ENCODE measurements at places on chromosomes 6 and 20.
A peak's percentile ranks its signal among the peaks of the same experiment; 100 is the strongest.

DNA sequence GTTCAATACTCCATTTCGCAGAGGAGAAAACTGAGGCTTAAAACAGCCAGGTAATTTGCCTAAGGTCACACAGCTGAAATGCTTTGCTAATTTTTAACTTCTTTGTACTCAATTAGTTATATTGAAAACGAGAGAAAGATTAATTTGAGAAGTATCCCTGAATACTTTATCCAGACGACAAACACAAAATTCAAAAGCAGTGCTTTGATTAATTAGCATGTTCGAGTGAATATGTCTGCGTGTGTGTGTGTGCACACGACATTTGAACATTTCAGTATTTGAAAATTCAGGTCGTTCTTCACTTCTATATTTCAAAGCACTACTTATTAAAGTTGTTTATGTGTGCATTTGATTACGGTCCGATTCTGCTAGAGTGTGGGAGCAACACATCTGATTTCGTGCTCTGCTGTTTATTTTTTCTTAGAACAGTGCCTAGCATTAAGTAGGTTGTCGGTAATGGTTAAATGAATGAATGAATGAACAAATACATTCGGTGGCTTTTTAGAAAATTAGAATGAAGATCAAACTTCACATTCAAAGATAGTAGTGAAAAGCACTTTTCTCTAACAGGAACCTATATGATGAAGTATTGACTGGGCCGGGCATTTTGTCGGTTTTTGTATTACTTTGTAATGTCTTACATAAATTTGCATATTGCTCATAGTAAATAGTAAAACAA lies 36.9 kb upstream of the SYNCRIP start:
- DNase-seq = no peak

DNA sequence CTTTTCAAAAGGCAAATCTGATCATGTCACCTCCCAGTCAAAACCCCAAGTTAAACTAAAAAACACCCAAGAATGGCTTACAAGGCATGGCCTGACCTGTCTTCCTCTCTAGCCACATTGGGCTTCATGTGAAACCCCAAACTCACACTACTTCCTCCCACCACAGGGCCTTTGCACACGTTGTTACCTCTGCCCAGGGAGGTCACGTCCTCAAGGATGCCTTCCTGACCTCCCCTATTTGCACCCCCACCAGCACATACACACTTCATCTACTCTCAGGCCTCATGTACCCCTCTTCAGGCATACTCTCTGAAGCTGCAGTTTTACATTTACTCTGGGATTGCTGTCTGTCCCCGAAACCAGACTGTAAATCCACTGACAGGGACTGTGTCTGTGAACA lies 6.1 kb downstream of the EZR start:
- DNase-seq = no peak

DNA sequence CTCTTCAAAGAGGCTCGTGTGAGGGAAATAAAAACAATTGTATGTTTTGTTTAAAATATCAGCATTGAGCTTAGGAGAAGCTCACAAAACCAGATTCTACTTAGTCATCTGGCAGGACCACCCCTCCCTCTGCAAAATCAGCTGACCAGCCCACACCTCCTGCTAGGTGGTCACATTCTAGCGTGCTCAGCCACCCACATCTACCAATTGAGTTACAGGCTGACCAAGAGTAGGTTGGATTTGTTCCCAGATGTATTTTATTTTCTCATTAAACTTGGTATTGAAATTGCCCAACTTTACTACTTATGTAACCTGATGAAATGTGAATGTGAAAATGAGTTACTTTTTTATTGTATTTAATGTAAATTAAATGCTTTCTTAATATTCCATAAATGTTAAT lies 56.2 kb downstream of the SLC22A2 start:
- no peak for DNase-seq

DNA sequence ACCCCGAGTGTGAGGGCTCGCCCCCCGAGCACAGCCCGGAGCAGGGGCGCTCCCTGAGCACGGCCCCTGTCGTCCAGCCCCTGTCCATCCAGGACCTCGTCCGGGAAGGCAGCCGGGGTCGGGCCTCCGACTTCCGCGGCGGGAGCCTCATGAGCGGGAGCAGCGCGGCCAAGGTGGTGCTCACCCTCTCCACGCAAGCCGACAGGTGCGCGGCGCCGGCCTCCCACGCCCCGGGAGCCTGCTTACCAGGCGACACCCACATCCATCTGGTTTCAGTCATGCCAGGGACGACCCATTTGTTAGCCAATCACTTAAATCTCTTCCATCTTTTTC lies 73.5 kb upstream of the PBOV1 start:
- no peak for DNase-seq

GRCh38 chr6:129491436-129491835 lies 218.5 kb downstream of the ARHGAP18 start:
- DNase-seq = no peak

GRCh38 chr6:87656857-87657256 lies 45.2 kb downstream of the AKIRIN2 start:
- DNase-seq = no peak

DNA sequence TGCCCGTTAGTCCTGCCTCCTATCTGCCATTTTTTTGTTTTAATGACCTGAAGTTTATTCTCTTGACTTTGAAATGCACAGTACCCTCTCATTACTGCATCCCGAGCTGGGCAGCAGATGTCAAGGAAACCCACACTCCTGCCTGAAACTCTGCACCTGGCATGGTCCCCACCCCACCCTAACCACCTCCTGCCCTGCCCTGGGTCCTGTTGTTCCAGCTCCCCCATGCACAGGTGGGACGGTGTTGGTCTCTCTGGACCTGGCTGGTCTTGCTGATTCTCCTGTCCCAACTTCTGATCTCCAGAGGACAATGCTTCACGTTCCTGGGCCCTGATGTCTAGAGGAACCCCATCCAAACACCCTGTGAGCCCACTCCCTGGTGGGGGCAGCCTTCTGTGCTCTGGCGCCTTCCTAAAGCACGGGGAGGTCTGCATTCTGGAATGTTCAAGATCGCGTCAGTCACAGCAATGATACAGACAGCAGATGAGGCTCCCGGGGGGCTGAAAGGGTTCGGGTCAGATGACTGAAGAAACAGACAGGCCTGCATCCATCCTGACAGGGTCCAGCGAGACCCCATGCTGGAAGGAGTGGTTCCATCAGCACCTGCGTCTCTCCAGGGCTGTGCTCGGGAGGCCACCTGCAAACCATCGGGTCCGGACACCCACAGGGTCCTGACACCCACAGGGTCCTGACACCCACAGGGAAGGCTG lies 73.6 kb downstream of the ERMARD start:
- no peak for DNase-seq

- DNase-seq = no peak
Measured at GRCh38 chr6:107561306-107561705, 71.4 kb downstream of the SOBP start.

- peak; percentile 91 for DNase-seq
Measured at GRCh38 chr20:1325173-1326030, 3.5 kb downstream of the SDCBP2 start.

DNA sequence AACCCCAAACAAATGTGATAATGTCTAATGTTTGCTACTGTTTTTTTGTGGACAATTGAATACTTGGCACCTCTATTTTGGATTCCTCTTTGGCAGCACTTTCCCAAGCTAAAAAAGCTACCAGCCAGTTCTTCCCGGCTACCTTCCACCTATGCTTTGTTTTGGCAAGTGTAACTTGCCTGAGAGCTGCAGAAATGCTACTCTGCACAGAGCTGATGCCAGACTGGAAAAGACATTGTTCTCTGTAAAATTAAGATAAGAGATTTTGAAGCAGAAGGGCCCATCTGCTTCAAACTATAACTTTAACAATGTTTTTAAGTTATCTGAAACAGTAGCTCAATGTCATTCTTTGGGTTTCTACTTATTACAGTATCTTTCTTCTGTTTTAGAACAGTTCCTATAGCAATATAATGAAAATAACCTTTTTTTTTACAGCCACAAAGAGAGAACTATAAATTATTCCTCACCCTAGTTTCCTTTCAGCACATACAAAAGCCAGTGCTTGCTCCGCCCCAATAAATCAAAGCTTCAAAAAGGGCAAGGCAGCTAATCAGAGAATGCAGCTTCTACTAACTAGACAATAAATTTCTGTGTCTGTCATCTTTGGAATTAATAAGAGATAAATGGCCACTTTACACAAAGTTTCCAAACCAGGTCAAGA lies 183.1 kb downstream of the UBE3D start:
- no peak for DNase-seq

DNA sequence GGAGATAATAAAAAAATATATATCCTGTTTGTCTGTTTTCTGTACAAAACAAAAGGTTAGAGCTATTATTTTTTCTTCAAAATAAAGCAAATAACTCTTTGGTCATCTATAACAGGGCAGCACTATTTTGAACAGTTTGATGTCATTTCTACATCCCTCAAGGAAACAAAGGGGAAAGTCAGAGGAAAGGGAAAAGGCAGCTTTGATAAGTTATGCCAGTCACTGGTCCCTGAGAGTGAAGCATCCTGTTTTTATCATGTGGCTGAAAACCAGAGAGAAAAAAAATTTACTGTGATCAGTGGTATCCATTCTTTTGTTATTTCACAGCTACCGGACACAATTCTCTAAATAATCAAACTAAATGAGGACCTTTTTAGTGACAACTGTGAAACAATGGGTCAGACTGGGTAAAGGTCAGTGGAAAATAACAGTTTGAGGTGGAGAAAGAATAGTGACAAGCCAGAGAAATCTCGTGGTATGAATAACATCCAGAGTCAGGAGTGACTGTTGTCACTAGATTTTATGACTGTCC lies 356.0 kb downstream of the HDGFL1 start:
- DNase-seq = no peak

GRCh38 chr6:549906-550305 lies 107.0 kb downstream of the HUS1B start:
- no peak for DNase-seq

GRCh38 chr6:116672306-116672705 lies 3.7 kb upstream of the ZUP1 start:
- no peak for DNase-seq

DNA sequence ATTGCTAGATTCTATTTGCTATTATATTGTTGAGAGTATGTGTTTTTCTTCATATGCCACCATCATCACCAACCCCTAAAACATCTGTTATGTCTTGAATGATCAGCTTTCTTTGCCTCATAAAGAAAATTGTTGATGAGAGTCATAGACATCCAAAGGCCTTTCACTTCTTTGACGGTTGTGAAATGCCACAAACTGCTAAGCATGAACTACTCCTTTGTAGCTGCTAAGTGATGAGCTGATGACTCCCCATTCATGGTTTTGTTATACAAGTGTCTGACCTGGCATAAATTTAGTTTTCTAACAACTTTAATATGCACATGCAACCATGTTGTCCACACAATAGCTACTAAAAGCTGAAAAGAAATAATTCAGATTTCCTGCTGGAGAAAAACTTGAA lies 684 bp upstream of the MED23 start:
- DNase-seq = no peak

- DNase-seq = no peak
Measured at GRCh38 chr6:170025341-170025911, 265.5 kb downstream of the DLL1 start.

GRCh38 chr6:154438882-154439415 lies 71.5 kb downstream of the CNKSR3 start:
- no peak for DNase-seq

- peak; percentile 74 for DNase-seq
Measured at GRCh38 chr6:25359191-25359861, 80.2 kb downstream of the CARMIL1 start.

GRCh38 chr20:58551631-58552030 lies 36.4 kb upstream of the APCDD1L start:
- no peak for DNase-seq

- DNase-seq = no peak
Measured at GRCh38 chr6:161037873-161038228, 46.3 kb downstream of the MAP3K4 start.

- no peak for DNase-seq
Measured at GRCh38 chr6:149132336-149132735, 185.2 kb upstream of the TAB2 start.

DNA sequence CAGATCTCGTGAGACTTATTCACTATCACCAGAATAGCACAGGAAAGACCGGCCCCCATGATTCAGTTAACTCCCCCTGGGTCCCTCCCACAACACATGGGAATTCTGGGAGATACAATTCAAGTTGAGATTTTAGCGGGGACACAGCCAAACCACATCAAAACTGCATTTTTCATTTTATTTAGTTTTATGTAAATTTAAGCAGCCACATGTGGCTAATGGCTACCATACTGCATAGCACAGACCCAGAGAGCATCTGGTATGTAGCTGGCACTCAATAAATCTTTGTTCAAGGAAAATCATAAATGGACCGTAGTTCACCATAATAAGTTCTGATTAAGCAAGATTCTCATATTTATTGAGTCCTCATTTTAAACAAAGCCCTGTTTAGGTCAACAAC lies 15.3 kb downstream of the GFOD1 start:
- peak; percentile 68 for DNase-seq

GRCh38 chr20:45377269-45377668 lies 856 bp downstream of the TP53TG5 start:
- DNase-seq = no peak

DNA sequence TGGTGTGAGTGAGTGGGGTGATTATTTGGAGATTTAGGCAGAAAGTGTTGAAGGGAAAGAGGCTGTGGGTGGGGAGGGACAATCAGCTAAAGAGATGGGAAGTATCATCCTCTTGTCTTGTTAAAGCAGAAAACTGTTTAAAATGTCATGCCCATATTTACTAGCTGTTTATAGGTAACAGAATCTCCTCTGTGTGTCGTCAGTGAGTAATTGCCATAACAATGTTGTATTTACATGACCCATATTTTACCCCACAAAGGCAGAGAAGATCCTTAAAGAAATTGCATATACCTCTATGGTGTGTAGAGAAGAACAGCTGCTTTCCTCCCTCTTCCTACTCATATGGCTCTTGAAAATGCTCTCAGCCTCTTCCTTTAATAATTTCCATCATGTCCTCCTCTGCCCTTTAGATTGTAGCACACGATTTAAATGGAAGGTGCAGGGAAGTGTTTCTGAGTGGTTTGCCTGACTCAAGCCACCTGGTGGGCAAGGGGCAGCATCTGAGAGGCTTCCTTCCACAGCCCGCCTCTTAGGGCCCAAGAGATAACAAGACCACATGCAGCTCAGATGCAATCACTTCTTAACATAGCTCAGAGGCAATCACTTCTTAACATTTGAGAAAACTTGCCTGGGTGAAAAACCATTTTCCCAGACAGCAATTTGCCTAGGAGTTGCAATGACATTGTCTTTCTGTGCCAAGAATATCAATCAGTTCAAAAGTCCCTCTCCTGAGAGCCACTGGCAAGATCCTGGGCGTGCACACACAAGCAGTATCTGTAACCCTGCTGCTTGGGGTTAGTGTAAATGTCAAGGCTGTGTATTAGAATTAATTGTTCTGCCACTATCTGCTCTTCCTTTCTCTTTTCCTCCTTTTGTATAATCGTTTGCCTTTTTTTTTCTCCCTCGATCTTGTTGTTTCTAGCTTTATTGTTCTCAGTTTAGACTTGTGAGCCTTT lies 44.1 kb upstream of the EDN1 start:
- no peak for DNase-seq

DNA sequence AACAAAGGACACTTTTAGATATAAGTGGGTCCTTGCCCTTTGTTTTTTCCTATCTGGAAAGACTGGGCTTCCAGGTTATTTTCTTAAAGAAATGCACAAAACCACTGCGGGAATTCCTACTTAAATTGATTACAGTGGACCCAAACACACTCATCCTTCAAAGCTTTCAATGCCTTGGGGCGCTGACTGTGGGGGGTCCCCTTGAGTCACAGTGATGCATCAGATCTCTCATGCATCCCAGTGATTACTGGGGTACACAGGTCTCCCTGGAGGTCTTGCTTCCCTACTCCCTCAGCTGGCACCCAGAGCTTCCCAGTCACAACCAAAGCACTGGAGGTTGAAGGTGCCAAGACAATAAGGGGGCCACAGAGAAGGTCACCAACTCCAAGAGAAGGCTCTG lies 20.7 kb downstream of the ABHD12 start:
- no peak for DNase-seq
